ENCODE measurements at places on chromosomes 4 and X.

DNA sequence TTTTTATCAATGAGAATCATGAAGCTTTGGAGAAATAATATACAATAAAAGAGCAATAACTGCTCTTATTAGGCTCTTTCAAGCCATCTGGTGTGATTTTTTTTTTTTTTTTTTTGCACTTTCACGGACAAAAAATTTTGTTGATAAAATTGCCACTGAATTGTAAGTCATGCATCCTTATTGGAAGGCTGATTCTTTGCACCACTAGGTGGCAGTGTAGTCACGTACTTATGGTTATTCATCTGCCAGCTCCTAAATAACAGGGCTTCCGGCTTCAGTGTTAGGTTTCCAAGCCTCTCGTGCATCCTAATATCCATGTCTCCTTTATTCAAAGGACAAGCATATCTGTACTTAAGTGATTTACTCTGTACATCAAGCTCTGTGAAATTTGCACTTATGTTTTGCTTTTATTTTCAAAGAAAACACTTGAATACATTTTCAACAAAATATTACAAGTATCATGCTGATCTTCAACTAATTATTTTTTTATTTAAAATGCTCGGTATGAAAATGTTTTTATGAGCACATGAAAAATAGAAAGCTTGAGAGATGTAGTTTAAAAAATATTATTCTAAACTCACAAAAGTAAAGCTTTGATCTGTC is 1578.3 kb upstream of the TENM3 start:
- no peak for DNase-seq

- DNase-seq, result no peak
These were observed 238.5 kb downstream of the RASL11B start for GRCh38 chr4:53100501-53101190.

- DNase-seq, result no peak
These were observed 84.6 kb downstream of the TSPAN5 start for GRCh38 chr4:98573791-98574190.

- DNase-seq, result no peak
These were observed 1311.7 kb downstream of the ARAP2 start for GRCh38 chr4:34932591-34932990.

DNA sequence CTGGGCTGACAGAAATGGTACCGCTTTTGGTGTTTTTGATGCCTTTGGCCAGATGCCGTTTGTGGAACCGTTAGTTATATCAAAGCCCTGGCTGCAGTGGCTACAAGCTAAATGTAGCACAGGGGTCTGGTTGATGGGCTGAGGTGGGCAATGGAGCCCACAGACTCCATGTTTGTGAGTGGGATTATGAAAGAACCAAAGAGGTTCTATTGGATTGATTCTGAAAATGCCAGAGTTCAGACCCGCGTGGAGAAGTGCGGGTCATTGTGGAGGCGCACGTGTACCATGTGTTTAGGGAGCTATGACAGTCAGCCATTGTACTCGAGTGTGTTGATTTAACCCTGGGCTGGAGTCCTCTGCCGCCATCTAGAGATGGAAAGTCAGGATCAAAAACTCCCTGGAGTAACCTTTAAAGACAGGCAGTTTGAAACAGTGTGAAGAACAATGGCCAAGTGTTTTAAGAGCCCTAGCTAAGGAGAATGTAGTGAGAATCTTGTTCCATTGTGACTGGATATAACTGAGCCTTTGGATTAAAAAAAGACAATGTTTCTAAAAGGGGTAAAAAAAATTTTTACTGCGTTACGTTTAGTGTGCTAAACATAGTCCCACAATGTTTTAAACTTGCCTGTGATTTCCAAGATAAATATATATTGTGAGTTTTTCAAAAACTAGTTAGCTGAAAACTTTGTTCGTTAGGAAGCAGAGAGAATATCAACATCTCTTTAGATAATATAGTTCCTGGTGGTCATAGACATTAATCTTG is 12.7 kb downstream of the ART3 start:
- no peak for DNase-seq

Measured in cortex of kidney (tissue), 1 donor.